ENCODE measurements at places on chromosomes 2 and 18.

DNA sequence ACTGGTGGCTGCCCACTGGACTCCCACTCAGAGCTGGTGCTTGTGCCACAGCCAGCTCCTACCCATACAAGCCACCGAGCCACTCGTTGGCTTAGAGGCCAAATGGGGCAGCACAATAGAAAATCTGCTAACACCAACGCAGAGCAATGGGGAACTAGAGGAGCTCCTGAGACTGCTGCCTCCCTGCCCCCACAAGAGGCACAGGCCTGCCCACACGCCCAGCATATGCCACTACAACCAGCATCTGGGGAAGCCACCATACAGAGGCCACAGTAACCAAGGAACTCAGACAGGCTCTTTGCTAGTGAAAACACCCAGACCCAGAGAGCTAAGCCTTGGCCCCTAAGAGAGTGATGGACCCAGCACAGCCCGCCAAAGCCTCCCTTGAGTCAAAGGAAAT, 231.2 kb upstream of the RAB6C start:
- no peak for DNase-seq

- no peak for DNase-seq
Observed at GRCh38 chr2:206983161-206983859, 44.0 kb downstream of the CPO start.

- DNase-seq, result no peak
Observed at GRCh38 chr2:77085561-77085960, 436.6 kb downstream of the LRRTM4 start.

DNA sequence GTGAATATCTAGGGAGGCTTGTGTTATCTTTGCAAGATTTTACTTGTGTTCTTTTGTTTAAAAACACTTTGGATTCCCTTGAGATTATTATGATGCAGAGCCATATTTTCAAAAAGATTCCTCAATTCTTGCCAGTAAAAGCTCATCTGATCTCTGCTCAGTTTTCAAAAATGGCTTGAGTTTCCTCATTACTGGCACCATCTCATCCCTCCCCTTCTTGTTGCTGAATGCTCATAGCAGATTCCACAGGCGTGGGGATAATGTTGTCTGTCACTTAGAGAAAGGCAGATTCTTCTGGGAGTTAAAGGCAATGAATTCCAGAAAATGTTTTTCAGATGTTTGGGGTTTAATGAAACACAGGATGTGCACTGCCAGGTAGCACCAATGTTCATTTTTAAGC, 170.4 kb upstream of the TANK start:
- DNase-seq, result no peak

DNA sequence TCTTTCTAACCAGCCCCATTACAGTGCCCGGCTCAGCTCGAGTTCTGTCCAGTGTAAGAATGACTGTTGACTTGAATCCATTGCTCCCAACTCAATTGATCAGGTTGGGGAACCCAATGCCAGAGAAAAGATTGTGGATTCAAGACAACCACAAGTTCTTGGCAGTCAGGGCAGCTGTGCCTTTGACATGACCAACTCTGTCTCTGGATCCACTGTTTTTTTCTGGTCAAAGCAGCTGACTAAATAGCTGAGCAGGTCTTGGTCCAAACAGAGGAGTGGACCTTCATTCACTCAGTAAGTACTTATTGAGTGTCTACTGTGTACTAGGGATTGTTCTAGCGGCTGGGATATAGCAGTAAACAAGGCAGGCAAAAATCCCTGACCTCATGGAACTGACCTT, 6.3 kb upstream of the ATOH8 start:
- no peak for DNase-seq

- DNase-seq, result no peak
Observed at GRCh38 chr2:97845818-97846217, 132.4 kb downstream of the ZAP70 start.

DNA sequence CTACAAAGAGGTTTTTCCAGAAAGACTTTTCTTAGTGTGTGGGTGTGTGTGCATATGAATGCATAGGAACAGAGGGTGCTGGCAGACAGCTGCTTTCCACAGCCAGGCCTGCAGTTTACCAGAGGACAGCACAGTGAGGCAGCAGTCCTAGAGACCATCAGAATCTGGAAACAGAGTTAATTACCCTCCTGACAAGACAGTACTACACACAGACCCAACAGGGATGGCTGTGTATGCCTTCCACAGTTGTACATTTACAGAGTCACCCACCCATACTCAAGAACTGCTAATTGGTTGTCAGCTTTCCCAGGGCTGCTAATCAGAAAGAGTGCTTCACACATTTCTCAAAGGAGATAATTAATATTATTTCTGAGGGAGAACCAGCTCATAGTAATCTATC, 104.7 kb downstream of the FEZ2 start:
- DNase-seq, result no peak

GRCh38 chr18:57475903-57476302, 40.7 kb downstream of the ONECUT2 start:
- DNase-seq, result no peak

- DNase-seq, result no peak
Observed at GRCh38 chr18:2827061-2827460, 19.7 kb upstream of the EMILIN2 start.

GRCh38 chr2:237304763-237305514, 109.0 kb downstream of the COL6A3 start:
- DNase-seq, result no peak

DNA sequence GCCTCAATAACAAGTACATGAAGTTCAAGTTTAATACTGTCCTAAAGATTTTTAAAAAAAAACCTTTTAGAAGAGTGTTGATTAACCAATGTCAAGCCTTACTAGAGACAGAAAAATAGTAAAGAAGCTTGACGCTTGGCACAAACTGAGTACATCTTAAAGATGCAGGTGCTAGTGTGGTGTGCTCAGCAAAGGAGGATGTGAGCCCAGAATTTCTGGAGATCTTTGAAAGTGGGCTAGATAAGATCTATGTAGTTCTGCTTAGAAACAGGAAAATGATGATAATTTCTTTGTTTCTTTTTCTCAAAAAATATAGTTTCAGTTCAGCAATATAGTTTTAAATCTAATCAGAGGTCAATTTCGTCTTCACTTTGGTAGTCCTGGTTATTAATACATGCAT, 118.3 kb upstream of the KLHL14 start:
- DNase-seq, result no peak

DNA sequence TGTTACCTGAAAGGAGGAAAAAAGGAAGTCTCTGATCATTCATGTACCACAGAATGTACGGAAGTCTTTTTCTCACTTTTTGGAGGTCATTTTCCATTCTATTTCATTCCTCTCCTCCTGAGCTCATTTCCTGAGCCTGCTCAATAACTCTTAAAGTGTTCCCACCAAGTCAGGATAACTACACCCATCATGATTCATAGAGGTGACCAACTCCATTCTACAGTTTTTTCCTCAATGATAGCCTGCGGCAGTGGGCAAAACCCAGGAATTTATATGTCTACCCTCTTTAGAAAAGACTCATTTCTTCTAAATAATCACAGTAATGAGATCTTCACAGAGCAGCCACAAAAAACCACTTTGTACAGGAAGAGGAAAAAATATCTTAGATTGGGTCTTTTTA, 372.5 kb downstream of the RBM43 start:
- DNase-seq, result no peak

- peak; percentile 51 for DNase-seq
Observed at GRCh38 chr2:170930131-170930990, 1.3 kb downstream of the GORASP2 start.

- no peak for DNase-seq
Observed at GRCh38 chr2:65992198-65992554, 442.7 kb upstream of the MEIS1 start.

DNA sequence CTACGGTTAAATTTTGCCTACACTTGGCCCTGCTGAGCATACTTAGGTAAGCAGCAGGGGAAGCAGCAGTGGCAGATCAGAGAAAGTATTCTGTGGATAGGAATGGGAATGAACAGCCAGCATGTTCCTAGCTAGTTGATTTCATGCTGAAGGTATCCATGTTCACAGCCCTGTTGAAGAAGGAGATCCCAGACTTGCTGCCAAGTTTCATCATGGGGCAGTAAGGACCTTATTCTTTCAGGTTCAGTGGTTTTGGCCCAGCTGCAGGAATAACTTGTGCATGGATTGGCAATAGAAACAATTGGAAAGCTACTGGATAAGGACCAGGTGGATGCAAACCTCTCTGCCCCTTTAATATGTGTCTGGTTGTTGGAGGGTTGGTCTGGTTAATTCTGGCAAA, 98.2 kb upstream of the TMEM178A start:
- no peak for DNase-seq

GRCh38 chr2:205128726-205129125, 553.6 kb upstream of the NRP2 start:
- no peak for DNase-seq

GRCh38 chr18:903701-904100, 970 bp upstream of the ADCYAP1 start:
- DNase-seq, result peak; percentile 55

DNA sequence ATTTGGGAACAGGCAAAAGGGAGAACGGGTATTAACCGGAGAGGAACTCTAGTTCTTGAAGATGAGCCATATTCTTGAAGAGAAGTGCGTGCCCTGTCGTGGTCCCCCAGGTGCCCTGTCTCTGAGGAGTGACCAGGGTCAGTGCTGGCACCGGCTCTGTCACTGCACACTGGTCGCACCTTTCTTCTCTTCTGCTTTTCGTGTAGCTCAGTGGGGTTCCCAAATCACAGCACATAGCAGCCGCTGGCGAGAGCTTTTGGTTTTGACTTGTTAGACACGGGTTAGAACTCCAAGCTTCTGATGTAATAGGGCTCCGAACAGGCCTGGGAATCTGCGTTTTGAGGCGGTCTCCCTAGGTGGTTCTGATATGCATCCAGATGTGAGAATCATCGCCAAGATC, 18.4 kb upstream of the LRRTM1 start:
- DNase-seq, result no peak

DNA sequence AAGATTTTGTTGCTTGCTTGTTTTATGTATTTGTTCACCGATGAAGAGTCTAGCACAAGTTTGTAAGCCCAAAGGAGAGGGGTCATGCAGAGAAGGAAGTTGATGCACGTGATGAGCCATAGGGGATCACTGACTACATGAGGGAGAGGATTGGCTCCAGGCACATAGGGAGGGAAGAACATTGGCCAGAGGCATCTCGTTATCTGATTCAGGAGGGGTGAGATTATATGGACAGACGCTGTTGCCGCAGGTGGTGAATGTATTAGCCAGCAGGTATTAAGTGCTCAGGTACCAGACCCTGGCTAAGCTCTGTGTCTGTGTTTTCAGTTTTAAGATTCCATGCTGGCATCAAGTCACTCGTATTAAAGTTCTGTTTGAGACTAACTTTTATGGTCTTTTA, 91.8 kb upstream of the CHST9 start:
- no peak for DNase-seq

GRCh38 chr2:44548221-44549098, 186.7 kb downstream of the CAMKMT start:
- no peak for DNase-seq

GRCh38 chr18:62607302-62607701, 84.5 kb downstream of the ZCCHC2 start:
- DNase-seq, result no peak

DNA sequence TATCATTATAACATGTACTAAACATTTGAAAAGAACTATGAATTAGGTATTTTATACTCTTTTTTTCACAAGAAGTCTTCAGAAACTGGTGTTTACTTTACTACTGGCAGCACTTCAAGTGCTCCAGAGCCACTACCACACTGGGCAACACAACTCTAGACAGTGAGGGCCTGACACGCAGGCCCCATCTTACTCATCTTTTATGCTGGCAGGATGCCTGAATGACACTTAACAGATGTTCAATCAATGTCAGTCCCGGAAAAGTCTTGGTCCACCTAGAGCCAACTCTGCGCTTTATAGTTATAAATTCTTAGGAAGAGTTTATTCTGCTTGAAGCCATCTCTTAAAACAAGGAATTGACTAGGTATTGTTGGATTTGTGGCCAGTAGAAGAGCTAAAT, 8.7 kb upstream of the WIPF1 start:
- DNase-seq, result peak; percentile 61

- no peak for DNase-seq
Observed at GRCh38 chr2:85768713-85769112, 14.9 kb downstream of the ATOH8 start.

GRCh38 chr2:70142590-70143313, 48.1 kb downstream of the C2orf42 start:
- DNase-seq, result peak; percentile 98

Measured in HTR-8/SVneo (cell line).